HEK293T (cell line): ENCODE measurements at places on chromosomes 13 and 19.

- DNase-seq = peak; percentile 35
Observed at GRCh38 chr19:49058562-49058961, 1.0 kb upstream of the CGB7 start.

GRCh38 chr13:54934121-54934520, 1905.5 kb downstream of the OLFM4 start:
- DNase-seq = no peak

DNA sequence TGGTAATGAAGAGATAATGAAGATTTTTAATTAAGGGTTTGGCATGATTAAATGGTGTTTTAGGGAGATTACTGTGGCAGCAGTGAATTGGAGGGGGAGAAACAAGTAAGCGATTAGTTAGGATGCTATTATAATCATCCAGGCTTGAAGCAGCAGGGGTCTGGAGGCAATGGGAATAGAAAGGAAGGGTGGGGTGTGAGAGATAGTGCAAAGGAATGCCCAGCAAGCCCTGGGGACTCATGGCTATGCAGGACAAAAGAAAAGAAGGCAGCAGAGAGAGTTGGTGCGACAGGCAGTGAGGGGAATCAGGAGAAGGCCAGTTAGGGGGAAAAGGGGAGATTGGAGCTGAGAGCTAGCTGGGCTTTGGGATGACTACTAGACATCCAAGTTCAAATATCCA, 34.5 kb downstream of the SOX21 start:
- DNase-seq = no peak

- DNase-seq = no peak
Observed at GRCh38 chr13:81406639-81407292, 1065.8 kb upstream of the SPRY2 start.

- peak; percentile 97 for DNase-seq
Observed at GRCh38 chr19:48660852-48661710, 11.7 kb downstream of the NTN5 start.

GRCh38 chr19:29467824-29468401, 57.9 kb upstream of the VSTM2B start:
- DNase-seq = peak; percentile 23
